NCI-H748 treated with DMSO at 0.1 percent for 48 hours (cell line): ENCODE measurements at places on chromosomes 2 and 18.

- DNase-seq = no peak
Observed at GRCh38 chr2:134244086-134244485, 9.8 kb upstream of the MGAT5 start.

GRCh38 chr18:5879479-5879882 is 15.8 kb downstream of the TMEM200C start:
- peak; percentile 20 for DNase-seq

- DNase-seq = no peak
Observed at GRCh38 chr2:84906108-84906899, 848 bp downstream of the TMSB10 start.

DNA sequence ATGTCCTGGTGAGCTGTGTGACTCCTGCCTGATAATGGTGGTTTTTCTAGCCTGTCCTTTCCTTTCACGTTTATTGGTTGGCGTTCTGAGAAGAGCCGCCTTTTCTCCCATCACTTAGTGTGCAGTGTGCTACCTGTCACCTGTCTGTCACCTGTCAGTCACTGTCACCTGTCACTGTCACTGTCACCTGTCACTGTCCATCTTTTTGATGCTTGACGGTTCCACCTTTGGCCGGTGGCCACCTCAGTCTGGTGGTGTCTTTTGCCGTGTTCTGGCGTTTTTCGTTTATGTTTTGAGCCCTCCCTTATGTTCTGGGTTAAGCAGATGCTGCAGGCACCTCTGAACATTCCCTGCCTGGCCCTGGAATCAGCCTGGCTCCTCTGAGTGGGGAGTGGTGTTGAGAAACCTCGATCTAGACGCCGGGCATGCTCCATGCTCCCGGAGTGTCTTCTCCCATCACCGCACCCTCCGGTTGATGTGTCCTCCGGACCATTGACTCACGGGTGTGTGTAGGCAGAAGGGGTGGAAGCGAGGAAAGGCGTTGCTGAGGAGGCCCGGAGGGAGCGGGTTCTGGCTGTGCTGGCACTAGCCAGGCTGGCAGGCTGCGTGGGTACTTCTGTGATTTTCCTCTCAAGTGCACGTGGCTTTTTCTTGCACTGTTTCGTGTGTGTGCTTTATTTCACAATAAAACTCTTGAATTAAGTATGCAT is 20.7 kb downstream of the DTYMK start:
- no peak for DNase-seq

GRCh38 chr2:44655401-44655864 is 286.1 kb upstream of the SIX3 start:
- DNase-seq = peak; percentile 40

DNA sequence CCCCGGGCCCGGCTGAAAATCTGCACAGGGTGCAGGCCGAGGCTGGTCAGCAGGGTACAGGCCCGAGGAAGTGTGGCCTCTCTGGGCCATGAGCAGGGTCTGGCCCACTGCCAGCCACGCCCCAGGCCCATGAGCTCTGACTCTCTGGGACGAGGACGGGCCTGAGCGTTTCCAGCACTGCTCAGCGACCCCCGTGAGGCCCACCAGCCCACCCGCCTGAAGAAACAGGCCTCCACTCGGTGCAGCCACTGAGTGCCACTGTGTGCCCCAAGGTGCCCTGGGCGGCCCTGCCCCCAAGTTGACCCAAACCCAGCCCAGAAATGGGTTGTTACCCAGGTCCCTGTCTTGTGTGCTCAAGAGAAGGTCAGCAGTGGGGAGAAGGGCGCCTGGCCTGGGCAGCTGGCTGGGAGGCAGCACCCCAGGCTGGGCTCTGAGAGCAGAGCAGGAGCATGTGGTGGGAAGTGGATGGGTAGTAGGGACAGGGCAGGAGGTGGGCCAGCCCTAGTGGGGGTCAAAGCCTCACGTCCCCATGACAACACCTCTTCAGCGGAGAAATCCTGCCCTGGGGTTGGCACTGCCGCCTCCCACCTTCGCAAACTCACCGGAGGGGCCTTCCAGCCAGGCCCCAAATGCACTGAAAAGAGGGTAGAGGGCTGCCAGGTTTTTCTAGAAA is 2.1 kb upstream of the SNED1 start:
- DNase-seq = no peak

GRCh38 chr2:149330127-149331022 is at the start of gene LYPD6:
LYPD6 (plus strand) TSS chr2:149330587; CDS start chr2:149437709, 107,122 bp downstream.
- peak; percentile 73 for DNase-seq

- DNase-seq = peak; percentile 8
Observed at GRCh38 chr18:76005632-76006208, 489.3 kb downstream of the ZNF516 start.

- DNase-seq = no peak
Observed at GRCh38 chr2:179470992-179471391, 206.4 kb upstream of the SESTD1 start.

DNA sequence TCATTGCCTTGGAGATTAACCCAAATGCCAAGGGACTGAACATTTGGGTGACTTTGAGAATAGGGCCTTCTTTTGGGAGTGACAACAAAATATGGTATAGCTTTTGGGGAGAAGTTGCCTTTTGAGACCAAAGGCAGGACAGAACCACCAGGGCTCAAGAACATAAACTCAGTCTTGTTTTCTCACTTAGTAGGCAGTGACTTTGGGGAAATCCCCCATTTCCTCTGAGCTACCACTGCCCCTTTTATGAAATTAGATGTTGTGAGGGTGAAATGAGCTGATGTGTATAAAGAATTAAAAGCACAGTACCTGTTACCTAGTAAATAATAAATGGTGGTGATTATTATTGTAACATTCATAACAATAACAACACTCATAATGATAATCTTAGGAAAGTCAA is 36.5 kb downstream of the GPD2 start:
- DNase-seq = no peak

- DNase-seq = peak; percentile 81
Observed at GRCh38 chr18:923144-923866, 18.6 kb downstream of the ADCYAP1 start.

DNA sequence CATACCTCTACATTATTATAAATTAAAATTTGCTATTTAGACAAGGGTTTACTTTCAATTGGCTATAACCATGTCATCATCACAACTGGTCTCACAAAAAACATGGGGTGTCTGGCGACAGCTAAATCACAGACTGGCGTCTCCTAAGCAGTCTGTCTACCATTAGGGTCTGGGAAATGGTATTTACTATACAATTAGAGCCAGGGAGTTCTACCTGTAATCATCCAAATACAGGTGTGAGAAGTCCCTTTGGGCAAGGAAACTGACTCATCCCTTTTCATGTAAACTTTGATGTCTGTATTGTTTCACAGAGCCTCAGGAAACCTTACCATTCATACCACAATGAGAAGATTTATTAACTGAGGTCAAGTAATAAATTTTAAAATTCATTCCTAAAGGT is 126.7 kb downstream of the OLA1 start:
- DNase-seq = peak; percentile 82

DNA sequence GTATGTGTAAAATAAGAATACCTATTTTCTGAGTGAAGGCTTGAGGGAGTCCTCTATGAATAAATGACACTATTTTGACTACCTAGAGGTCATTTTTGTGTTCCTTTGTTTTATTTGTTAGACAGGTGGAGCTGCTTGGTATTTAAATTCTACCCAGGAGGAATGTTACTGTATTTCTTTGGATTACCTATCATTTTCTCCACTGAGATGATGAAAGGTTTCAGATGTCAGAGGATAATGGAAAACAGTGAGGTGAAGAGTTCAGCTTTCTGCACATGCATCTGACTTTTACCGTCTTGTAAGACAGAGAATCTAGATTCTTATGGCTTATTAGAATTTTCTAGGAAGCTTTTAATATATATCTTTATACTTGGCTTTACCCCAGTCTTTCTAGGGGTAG is 689.8 kb upstream of the NXPH2 start:
- DNase-seq = no peak

- no peak for DNase-seq
Observed at GRCh38 chr2:179255129-179255528, 9.5 kb downstream of the SESTD1 start.

GRCh38 chr2:168005586-168005985 is 241.8 kb downstream of the STK39 start:
- no peak for DNase-seq

DNA sequence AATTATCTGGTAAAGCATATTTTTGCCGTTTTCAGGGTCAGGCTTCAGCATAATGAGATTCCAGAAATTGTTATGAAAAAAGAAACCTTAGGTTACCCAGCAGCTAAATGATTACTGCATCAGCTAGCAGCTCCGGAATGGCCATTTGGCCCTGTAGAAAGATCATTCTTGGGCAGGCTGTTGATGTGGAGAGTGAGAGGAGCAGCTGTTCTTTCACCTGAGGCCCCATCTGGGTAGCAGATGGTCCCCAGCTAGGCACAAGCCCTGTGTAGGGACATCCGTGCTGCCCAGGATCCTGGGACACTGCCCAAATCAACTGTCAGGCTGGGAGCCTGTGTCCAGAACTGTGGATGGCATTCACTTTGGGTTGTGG is 61.8 kb downstream of the NEDD4L start:
- DNase-seq = no peak

GRCh38 chr2:104849618-104850141 is 4.2 kb upstream of the POU3F3 start:
- peak; percentile 75 for DNase-seq

DNA sequence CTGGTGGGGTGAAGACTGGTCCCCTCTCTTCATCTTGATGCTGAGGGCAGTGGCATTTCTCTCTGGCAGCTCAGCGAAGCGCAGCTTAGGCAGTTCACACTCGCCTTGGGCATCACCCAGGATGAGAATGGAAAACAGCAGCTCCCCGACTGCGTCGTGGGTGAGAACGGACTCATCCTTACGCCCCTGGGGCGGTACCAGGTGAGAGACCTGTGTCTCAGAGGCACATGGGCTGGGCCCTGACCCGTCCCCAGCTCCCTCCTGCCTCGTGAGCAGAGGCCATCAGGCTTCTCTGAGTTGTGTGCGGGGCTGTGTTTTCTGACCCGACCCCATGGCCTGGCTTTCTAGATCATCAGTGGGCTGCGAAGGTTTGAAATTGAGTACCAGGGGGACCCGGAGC is 8.2 kb upstream of the CCDC74A start:
- no peak for DNase-seq

DNA sequence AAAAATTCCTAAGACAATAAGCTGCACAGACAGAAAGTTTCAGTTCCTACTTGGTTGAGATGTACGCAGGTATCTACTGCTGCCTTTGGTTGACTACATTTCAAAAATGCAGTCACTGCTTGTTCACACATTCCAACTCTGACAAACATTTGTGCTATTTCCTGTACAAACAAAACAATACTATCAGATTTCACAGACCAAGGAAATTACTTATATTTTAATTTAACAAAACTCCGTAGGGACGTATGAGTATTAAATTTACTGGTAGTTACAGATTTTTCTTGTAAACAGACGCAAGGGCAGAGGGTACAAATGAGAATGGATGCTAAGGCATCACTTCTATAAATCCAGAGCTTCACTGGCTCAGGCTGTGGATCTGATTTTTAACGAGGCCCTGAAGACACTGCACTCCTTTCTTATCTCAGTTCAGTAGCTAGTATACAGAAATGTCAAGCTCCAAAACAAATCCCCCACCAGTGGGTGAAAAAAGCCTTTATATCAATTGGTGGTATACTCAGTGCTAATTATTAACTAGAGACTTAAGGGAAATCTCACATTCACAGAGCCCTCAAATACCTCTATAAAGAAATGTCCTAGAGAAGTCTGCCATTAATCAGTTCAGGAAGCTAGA is 31.7 kb upstream of the TTC32 start:
- no peak for DNase-seq

- DNase-seq = no peak
Observed at GRCh38 chr2:27080140-27080469, 1.7 kb downstream of the EMILIN1 start.

GRCh38 chr2:11744631-11745394 is 1.6 kb upstream of the LPIN1 start:
- no peak for DNase-seq

- DNase-seq = peak; percentile 17
Observed at GRCh38 chr2:191637182-191638078, 40.5 kb upstream of the NABP1 start.

DNA sequence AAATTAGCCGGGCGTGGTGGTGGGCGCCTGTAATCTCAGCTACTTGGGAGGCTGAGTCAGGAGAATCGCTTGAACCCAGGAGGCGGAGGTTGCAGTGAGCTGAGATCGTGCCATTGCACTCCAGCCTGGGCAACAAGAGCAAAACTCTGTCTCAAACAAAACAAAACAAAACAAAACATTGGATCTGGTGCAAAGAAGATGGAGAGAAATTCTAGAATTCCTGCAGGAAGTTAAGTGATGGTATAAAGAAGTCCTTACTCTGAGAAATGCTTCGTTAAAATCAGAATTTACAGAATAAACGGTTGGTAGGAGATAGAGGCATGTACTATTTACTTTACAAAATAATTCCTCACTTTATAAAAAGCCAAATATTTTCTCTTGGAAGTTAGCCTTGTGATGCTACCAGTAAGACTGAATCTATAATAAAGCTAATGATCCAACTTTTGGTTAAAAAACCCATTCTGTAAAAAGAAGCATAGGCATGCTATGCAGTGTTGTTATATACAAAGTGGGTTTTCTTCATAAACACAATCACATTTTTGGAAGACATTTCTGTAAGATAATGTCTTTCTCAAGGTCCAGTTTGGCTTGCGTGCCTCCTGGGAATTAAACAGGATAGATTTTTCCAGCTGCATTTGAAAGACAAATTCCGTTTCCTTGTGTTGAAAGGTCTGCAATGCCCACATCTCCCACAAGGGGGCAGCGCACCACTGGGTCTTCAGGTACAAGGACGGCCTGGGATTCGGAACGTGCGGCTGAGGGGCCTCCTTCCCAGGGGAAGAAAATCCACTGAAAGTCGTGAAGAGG is 35.6 kb upstream of the PNO1 start:
- DNase-seq = peak; percentile 29

DNA sequence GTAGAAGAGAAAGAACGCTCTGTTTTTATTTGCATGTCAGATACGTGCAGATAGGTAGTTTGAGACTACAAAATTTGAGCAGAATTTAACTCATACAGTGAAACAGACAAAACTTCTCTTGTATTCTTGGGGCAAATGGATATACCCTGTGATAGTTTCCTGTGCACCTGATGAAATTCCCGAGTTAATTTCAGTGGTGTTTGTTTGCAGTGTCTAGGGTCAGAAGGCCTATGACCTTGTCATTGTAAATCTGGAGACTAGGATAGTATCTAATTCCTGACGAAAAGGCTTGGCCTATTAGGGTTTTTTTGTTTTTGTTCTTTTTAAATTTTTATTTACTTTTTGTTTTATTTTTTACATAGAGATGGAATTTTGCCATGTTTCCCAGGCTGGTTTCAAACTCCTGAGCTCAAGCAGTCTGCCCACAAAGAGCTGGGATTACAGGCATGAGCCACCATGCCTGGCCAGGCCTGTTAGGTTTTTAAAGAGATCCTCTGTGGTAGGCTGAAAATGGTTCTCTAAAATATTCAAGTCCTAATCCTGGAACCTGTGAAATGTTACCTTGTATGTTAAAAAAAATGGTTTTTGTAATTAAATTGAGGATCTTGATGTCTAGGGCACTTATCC is 17.6 kb downstream of the LCLAT1 start:
- no peak for DNase-seq

DNA sequence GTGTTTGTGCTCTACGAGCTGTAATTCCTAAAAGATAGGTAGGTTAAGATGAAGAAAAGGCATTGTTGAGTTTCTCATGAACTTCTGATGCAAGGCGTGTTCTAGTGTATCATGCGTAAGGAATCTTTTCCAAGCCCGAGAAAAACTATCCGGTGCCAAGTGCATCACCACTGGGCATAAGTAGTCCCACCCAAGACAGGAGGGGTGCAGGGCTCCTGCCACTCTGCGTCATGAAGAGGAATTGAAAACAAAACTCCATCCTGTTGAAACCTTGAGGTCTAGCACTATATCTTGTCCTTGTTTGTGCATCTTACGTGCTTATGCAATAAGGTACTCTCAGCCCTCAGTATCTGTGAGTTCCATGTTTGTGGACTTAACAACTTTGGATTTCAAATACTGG is 45.7 kb downstream of the RAB31 start:
- DNase-seq = no peak

- no peak for DNase-seq
Observed at GRCh38 chr2:82839036-82839435, 1620.0 kb downstream of the SUCLG1 start.
